Fibroblast of skin of right biceps (primary cell): ENCODE measurements at places on chromosomes 16 and 17.

DNA sequence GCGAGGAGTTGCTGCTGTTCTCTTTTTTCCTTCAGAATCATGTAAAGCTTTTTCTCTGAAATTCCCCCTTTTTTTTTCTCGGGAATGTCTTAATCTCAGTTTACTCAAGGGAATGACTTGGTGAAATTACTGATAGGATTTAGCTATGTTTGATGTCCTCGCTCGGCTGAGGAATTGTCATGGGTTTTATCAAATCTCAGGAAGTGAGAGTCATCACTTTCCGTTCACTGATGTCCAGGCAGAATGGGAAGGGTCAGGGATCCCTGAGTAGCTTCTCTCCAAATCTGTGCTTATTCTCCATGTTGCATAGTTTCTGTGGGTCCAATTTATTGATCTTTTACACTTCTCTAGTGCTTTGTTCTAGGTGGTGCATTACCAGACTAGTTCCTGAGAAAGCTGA lies 6.3 kb downstream of the IGSF6 start:
- DNase-seq, result no peak

DNA sequence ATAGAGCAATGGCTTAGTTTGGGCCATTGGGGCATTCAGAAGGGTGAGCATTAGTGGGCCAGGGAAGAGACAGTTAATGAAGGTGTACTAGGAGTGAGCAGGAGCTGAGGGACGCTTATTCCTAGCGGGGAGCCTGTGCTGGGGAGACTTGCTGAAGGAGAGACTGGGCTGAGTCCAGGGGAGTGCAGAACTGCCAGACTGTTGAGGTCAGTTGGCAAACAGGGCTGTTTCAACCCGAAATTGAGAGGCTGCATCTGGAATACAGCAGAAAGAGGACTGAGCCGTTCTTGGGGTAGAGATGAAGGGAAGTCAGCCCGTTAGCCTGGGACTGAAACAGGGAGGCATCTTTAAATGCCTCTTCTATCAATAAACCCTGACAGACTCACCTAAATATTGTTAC lies 33.2 kb downstream of the MAP2K6 start:
- no peak for DNase-seq

DNA sequence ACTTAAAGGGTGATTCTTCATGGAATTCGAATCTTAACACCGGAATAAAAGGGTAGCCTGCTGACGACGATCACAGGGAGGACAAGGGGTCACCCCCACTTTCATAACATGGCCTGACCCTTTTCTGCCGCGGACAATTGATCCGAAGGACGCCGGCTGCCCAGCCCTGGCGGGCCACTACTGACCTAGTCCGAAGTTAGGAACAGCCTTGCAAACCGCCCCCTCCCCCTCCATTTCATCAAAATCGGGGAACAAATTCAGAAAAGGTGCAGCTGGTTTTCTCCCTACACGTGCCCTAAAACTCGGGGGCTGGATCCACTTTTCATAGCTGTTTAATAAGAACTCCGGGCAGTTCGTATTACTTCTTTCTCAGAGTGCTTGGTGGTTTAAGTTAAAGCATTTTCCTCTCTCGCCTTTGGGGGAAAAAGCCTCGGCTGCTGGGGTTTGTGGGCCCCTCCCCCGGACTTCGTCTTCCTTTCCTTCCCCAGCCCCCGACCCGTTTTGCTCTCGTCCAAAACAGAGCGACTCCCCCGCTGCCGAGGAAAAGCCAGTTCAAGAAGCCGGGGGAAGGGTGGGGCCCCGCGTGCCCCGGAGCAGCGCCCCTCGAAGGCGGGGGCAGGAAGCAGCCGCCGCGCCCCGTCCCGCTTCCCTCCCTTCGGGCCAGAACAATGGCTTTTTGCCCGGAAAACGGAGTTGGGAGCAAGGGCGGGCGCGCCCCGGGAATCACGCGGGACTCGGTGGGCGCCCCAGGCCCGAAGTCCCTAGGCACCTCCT lies 641 bp upstream of the CBX2 start:
- DNase-seq, result peak; percentile 71

DNA sequence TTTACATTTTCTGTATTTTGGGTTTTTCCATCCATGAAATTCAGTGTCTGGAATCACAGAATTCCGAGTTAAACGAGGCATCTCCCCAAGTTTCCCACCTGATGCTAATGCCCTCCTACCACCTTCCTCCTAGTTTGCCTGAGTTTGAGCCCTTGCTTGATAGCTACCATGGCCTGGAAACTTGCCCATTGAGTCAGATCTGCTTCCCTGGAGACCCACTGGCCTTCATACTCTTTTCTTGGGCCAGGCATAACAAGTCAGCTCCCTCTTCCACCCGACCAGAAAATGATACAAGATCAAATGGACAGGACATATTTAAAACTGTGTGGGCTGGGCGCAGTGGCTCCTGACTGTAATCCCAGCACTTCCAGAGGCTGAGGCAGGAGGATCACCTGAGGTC lies 10.2 kb downstream of the SETD1A start:
- DNase-seq, result no peak

- DNase-seq, result no peak
Observed at GRCh38 chr17:71482625-71483024, 638.2 kb upstream of the SOX9 start.

DNA sequence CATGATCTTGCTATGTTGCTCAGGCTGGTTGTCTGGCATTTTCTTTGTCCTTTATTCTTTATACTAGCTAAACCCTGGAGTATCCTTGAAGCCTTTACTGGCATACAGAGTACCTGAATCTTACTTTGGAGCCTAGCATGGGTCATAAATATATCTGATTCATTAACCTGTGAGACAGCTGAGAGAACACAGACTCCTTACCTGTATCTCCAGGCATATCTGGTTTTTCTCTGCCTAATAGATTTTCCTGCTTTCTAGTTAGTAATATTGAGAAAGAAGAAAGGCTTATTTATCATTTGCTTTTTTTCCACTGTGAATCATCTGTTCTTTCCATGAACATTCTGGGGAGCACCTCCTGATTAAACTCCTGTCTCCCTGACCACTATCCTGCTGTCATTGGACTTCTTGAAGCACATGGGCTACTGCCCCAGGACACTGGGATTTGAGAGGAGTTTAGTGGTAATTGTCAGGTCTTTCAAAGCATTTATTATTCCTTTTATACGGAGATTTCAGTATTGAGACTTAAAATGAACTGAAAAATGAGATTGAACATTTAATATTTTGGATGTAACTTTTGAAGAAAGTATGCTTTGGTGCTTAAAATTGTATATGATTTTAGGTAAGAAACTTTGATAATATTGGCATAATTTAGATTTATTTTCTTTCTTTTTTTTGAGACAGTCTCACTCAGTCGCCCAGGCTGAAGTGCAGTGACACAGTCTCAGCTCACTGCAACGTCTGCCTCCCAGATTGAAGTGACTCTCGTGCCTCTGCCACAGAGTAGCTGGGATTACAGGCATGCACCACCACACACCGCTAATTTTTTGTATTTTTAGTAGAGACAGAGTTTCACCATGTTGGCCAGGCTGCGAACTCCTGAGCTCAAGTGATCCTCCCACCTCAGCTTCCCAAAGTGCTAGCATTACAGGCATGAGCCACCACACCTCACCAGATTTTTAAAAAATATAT lies 8.6 kb downstream of the PDP2 start:
- DNase-seq, result no peak

DNA sequence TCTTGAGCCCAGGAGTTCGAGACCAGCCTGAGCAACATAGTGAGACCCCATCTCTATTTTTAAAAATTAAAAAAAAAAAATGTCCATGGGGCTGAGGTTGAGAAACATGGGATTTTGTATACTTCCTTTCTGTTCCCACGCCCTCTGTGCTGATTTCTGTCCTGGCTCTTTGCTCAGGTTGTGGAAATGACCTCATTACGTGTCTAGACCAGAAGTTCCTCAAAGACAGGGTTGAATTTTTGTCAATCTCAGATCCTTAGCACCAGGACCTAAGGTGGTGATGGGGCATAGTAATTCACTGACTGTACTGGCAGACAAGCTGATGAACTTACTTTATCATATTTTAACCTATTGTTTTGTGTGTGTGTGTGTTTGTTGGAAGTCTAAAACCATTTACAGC lies 11.2 kb upstream of the HNF1B start:
- DNase-seq, result no peak

- DNase-seq, result no peak
Observed at GRCh38 chr17:36935671-36936454, 1.4 kb upstream of the LHX1 start.

DNA sequence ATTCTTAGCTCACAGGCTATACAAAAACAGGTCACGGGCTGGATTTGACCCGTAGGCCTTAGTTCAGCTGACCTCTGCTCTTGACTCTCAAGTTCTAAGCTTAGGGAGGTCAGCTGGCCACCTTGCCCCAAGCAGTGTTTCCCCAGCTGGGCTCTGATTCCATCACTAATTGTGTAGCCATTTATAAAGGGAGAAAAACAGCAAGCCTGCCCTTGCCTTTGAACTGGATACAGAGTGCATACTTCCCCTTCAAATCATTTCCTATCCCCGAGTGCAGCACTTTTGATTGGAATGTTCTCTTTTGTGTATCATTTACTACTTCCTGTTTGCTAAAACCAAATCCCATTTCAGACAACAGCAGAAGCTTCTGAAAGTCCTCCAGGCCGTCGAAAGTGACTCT lies 153.6 kb downstream of the KATNIP start:
- DNase-seq, result peak; percentile 28

DNA sequence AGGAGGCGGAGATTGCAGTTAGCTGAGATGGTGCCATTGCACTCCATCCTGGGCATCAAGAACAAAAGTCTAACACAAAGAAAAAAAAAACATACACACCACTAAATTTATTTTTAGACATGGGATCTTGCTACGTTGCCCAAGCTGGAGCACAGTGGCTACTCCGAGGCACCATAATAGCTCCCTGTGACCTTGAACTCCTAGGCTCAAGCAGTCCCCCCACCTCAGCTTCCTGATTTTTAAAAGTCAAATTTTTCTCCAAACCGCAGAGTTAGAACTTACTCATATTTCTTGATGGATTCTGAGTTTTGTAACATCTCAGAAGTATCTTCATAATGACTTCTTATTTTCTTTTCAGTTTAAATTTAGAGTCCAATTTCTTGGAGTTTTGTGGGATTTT lies 3.4 kb downstream of the CMTM4 start:
- DNase-seq, result no peak

GRCh38 chr17:21452377-21453143 lies 76.4 kb downstream of the KCNJ12 start:
- peak; percentile 79 for DNase-seq

DNA sequence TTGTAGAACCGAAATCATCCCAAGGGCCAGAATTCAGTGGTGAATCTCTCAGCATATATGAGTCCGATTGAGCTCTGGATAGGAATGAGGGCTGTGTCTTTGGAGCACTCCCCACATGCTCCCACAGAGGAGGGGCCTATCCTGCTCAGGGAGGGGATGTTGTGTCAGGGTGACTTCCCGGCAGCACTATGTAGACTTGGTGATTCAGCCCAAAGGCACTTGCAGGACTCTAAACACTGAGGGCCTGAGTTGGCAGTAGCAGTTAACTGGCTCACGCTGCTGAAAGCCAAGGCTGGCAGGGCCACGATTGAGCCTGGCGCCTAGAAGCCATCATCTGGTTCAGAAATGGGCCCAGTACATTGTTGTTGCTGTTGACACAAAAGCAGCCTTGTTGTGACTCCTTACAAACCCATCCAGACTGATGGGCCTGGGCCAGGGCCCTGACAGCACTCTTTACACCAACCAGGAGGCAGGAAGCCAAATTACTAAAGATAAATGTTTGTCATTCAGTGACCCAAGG lies 31.9 kb downstream of the NMT1 start:
- DNase-seq, result peak; percentile 98

- DNase-seq, result peak; percentile 99
Observed at GRCh38 chr16:17555176-17555575, 84.4 kb upstream of the XYLT1 start.

- DNase-seq, result peak; percentile 17
Observed at GRCh38 chr16:719815-720446, 1.0 kb upstream of the ANTKMT start.

- DNase-seq, result no peak
Observed at GRCh38 chr16:30519120-30520049, 7.0 kb downstream of the ZNF768 start.

DNA sequence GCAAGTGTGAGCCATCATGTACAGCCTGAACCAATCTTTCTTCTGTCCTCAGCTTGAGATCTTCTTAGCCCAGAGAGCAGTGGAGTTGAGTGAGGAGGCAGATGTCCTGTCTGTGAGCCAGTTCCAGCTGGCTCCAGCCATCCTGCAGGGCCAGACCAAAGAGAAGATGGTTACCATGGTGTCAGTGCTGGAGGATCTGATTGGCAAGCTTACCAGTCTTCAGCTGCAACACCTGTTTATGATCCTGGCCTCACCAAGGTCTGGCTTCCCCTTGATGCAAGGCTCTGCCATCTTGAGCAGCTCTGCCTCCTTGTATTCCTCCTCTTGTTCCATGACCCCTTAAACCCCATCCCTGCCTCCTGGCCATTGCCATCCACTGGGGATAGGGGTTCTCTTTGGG lies 9.6 kb downstream of the CDK5RAP3 start:
- DNase-seq, result no peak

DNA sequence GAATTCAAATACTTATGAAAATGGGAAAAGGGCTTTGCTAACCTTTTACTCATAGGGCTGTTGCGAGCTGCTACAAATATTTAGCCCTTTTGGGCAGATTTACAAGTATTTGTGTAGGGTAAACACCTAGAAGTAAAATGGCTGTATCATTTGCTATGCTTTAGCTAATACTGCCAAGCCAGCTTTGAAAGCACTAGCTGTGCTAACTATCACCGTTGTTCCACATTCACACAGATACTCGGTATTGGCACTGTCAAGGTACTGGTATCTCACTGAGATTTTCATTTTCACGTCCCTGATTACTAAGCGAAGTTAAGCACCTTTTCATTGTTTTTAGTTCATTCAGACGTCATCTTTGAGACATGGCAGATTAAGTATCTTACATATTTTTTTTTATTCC lies 84.8 kb downstream of the GLG1 start:
- no peak for DNase-seq

- peak; percentile 89 for DNase-seq
Observed at GRCh38 chr16:17512636-17513220, 42.0 kb upstream of the XYLT1 start.

GRCh38 chr16:86590501-86591144 lies 12.3 kb downstream of the FOXL1 start:
- DNase-seq, result peak; percentile 82

- peak; percentile 76 for DNase-seq
Observed at GRCh38 chr17:72590382-72590781, 469.6 kb downstream of the SOX9 start.

- no peak for DNase-seq
Observed at GRCh38 chr16:76614269-76614668, 337.1 kb downstream of the CNTNAP4 start.

- DNase-seq, result no peak
Observed at GRCh38 chr17:57496382-57496781, 240.1 kb downstream of the MSI2 start.

DNA sequence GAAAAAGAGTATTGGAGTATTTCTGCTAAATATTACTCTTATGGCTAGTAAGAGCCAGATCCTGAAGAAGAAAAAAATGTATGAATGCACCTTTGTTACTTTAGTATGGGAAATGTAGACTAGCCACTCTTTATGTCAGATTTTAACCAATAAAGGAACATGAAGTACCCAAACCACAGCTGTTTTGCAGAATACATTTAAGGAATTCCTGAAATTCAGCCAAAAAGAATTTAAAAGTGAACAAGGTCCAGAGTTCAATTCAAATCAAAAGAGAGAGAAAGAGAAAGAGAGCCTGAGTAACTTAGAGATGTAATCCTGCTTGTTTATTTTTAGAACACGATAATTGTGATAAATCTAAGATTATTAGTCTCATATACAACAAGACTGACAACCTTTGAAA lies 1.2 kb downstream of the KCNJ16 start:
- DNase-seq, result peak; percentile 7
